Stimulated activated CD4-positive, alpha-beta T cell treated with anti-CD3 and anti-CD28 coated beads, Interleukin-4, amount 100 ng/mL, for 24 hours (primary cell): ENCODE measurements at places on chromosomes 13 and 19.

- peak; percentile 86 for DNase-seq
Observed at GRCh38 chr13:19957320-19958154, 990 bp upstream of the ZMYM2 start.

DNA sequence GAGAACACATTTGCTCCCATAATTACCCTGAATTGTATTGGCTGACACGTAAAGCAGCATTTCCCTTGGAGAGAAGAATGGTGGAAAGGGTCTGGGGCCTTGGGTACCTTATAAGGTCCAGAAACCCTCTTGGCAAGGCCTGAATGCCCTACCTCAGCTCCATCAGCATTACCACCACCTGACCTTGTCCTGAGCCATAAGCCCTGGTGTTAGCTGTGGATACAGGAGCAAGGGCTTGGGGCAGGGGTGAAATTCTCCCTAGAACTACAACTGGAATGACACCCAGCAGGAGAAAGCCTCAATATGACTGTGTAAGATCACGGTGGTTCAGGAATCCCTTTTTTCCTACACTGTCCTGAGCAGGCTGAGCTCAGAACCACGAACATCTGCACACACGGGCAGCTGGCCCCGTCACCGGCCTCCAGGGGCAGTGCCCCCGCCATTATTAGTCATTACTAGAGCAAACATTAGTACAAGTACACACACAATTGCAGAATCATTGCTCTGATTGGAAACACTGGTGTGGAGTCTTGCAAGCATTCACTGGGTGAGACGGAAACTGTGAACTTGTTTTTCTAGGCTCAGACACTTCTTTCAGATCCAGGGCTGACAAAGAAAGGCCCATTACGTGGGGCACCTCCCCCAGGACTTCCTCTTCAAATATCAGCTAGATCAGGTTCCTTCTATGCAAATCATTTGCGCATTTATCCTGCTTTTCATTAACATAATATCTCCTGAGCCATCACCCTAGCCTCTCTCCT lies 26.8 kb upstream of the MTIF3 start:
- peak; percentile 8 for DNase-seq

DNA sequence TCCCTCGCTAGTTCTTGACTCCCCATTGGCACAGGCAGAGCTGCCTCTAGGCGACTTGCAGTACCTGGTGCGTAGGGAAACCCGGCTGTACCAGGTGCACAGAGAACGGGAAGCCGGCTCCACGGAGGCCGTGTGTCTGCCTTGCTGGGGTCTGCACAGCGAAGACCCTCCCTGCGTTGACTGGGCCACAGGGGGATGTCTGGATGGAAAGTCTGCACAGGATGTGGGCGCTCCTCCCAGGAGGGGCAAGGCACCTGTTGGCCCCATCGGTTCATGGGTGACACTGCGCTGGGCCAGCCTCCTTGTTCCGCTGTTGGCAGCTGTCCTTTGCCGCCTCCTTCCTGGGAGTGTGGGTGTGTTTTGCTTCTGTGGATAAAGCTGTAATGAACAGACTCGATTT lies 138.3 kb downstream of the TEX29 start:
- DNase-seq, result no peak

DNA sequence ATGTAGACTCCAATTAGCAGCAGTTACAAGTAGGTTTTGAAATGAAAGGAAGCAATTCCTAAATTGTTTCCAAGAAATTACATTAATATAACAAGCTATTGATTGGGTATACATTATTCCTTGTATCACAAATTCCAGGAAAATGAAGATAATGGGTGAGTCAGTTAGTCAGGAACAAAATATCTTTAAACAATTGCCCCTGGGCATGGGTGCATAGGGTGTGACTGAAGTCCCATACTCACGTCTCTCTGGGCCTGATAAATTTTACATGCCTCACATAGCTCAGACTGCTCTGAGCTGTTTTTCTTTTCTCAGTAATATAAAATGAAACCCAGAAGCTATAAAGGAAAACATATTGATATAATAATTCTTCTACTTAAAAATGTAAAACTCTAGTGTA lies 87.8 kb downstream of the FNDC3A start:
- no peak for DNase-seq

- no peak for DNase-seq
Observed at GRCh38 chr13:45325806-45326205, 15.2 kb downstream of the TPT1 start.

DNA sequence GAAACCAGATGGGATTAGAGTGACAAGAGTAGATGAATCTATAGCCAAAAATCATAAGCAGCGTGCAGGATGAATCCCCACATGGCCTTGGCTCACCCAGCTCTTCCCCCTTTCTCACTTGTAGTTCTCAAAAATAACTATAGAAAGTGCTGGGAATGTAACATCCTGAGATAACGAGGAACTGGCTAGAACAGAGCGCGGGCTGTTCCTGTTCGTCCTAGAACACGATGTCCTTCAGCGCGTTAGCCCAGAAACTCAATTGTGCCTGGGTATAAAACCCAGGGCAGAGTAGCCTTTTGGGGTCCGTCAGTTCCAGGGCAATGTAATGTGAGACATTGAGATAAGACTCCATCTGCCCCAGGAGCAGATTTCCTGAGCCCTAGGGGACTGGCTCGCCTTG lies 326.2 kb downstream of the TSHZ3 start:
- no peak for DNase-seq

GRCh38 chr19:30006207-30006606 lies 64.2 kb downstream of the URI1 start:
- no peak for DNase-seq

DNA sequence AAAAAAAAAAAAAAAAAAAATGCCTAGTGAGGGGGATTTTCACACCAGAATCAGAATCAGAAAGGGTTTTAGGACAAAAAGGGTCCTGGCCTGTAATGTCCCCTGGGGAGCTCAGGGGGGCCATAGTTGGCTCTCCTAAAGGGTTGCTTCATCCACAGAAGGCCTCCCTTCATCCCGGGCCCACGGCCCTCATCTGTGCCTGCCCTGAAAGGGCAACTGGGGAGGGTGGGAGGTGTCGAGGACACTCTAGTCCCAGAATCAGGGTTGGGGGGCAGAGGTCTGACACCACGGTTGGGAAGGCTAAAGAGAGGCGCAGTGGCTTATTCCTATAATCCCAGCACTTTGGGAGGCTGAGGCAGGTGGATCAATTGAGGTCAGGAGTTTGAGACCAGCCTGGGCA lies 22.5 kb upstream of the ZNRF4 start:
- DNase-seq, result no peak

DNA sequence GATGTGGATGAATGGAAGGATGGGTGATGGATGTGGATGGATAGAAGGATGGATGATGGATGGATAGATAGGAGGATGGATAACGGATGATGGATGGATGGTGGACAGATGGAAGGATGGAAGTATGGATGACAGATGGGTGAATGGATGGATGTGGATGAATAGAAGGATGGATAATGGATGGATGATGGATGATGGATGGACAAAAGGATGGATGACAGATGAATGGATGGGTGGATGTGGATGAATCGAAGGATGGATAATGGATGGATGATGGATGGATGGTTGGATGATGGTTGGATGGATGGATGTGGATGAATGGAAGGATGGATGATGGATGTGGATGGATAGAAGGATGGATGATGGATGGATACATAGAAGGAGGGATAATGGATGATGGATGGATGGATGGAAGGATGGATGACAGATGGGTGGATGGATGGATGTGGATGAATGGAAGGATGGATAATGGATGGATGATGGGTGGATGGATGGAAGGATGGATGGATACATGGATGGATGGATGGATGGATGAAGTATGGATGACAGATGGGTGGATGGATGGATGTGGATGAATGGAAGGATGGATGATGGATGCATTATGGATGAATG lies 39.3 kb downstream of the TMEM255B start:
- DNase-seq, result no peak

DNA sequence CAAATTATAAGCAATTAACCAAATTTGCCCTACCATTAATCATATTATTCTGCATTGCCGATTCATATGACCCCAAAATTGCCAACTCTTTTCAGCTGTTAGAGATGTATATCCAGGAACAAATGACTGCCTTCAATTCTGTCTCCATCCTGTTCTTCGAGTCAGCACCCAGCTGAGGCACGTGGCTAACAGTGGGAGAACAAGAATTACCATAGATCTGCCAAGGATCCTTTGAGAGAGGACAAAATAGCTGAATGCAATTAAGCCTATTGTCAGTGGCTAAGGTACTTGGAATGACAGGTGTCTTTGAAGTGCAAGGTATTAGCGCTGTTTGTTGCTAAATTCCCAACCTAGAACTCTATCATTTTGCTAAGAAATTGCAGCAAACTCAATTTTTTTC lies 426.1 kb downstream of the TSHZ3 start:
- no peak for DNase-seq

DNA sequence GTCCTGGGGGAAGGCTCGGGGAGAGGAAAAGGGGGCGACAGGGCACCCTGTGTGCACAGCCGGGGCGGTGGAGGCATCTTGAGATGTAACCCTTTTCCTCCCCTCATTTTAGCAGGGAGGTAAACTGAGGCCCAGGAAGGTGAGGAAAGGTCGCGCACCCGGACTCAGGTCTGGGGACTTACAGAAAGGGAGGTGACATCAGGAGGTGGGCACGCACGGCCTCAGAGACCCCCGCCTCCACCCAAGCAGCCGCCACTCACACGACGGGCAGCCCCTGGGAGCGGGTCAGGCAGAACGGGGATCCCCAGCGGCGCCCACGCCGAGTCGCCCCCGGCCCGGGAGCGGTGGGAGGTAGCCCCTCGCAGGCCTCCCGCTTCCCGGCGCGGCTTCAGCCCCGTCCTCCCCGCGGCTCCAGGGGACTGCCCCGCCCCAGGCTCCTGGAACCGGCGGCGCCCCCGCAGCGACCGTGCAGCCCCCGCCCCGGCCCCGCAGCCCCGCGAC lies 477 bp downstream of the PIP5K1C start:
- no peak for DNase-seq

DNA sequence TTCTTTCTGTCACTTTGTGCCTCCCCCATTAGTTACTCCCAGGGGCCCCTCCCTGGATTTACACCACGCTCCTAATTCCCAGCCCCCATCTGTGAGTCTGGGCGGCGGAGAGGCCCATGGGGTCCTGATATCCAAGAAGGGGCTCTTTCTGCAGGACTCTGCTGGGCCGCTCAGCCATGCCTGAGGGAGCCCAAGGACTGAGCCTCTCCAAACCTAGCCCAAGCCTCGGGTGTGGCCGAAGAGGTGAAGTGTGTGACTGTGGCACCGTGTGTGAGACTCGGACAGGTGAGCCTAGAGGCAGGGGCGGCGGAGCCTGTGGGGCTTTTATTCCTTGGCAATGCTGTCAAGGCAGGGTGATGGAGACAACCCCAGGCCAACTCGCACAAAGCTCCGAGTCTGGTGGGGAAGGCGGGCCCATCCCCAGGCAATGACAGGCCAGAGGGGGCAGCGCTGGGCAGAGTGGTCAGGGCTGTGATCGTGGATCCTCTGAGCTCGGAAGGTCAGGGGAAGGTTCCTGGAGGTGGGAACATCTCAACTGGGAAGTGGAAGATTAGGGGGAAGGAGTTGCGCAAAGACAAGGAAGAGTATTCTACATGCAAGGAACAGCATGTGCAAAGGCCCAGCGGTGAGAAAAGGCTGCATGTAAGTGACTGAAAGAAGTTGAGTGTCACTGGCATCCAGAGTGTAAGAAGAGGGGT lies 1.6 kb downstream of the PLEKHG2 start:
- DNase-seq, result no peak

DNA sequence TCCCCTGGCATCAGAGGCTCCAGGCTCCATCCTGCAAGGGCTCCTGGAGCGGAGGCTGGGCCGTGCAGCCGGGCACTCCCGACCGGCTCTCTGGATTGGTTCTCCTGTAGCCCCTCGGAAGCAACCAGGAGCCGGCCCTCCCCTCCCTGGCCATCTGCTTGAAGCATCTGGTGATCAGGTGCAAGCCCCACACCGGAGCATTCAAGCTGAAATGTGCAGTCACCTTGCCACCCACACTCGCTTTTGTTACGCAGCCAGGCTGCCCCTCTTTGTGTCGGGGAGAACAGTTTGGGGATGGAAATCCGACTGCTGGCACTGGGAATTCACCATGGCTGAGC lies 258.8 kb downstream of the ZNF536 start:
- DNase-seq, result no peak

DNA sequence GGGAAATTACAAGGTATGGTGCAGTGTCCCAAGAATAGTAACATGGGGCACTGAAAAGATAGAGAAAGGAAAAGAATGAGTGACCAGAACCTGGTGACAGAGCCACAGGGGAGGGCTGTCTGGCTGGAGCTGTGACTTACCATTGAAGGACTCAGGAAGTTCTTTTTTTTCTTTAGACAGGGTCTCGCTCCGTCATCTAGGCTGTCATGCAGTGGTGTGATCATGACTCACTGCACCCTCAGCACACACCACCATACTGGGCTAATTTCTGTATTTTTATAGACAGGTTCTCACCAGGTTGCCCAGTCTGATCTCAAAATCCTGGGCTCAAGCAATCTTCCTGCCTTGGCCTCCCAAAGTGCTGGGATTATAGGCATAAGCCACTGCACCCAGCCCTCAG lies 8.8 kb upstream of the CPB2 start:
- DNase-seq, result no peak

DNA sequence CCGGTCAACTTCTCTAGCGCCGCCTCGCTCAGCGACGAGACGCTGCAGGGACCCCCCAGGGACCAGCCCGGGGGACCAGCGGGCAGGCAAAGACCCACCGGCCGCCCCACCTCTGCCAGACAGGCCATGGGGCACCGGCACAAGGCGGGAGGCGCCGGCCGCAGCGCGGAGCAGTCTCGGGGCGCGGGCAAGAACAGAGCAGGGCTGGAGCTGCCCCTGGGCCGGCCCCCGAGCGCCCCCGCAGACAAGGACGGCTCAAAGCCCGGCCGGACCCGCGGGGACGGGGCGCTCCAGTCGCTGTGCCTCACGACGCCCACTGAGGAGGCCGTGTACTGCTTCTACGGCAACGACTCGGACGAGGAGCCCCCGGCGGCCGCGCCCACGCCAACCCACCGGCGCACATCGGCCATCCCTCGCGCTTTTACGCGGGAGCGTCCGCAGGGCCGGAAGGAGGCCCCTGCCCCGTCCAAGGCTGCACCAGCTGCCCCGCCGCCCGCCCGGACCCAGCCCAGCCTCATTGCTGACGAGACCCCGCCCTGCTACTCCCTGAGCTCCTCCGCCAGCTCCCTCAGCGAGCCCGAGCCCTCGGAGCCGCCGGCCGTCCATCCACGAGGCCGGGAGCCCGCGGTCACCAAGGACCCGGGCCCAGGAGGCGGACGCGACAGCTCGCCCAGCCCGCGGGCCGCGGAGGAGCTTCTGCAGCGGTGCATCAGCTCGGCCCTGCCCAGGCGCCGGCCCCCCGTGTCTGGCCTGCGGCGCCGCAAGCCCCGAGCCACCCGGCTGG lies 11.3 kb downstream of the C19orf25 start:
- no peak for DNase-seq

DNA sequence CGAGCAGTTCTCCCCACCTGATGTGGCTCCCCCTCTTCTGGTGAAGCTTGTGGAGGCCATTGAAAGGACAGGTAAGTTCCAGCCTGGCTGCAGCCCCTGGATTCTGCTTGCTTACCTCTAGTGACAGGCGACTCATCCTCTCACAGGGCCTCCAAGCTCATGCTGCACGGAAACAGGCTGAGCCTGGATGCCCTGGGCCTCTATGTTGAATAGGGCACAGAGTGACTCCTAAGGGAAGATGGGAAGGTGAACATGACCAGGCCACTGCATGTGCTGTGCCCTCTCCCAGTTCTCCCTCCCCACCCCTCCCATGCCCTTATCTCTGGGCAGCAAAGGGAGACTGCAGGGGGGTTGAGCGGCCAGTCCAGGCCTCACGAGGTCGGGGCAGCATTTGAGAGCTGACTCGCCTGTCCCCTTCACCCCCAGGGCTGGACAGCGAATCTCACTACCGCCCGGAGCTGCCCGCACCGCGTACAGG lies 7.6 kb downstream of the PIK3R2 start:
- no peak for DNase-seq
